Activated B cell treated with CpG ODN at 0.5 μM for 24 hours (primary cell): ENCODE measurements at places on chromosomes 7 and 10. TPM values are rescaled to one million over a fixed set of nuclear protein-coding genes. Genes with fewer than 3 reads are reported as not detected.

FANK1 gene
- 0.20 and 0.42 TPM in 2 replicates for total RNA-seq

LIPN gene
- 0.24 and 0.27 TPM in 2 replicates for total RNA-seq

ZNF248 gene
- total RNA-seq = 9.2 and 12.1 TPM in 2 replicates

DNA sequence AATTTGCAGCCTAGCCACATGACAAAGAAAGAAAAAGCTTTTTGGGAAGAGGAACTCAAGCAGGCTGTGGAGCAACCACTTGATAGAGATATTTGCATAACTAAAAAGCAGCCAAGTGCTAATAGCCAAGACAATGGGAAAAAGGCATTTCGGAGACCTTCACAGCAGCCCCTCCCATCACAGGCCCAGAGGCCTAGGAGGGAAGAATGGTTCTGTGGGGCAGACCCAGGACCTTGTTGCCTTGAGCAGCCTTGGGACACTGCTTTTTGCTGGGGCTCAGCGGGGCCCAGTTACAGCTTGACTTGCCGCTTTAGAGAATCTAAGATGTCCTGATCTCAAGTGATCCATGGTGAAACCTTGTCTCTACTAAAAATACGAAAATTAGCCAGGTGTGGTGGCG lies 38.5 kb downstream of the FAM149B1 start:
- no peaks in the 10 kb centered on the region for H3K27me3 ChIP-seq
- H3K4me3 ChIP-seq = no peak overlapping the region
- DNase-seq = no peak
- no peak overlapping the region for H3K27ac ChIP-seq

GRCh38 chr7:84025332-84025927 lies 169.2 kb downstream of the SEMA3A start:
- no peak for DNase-seq
- H3K4me1 ChIP-seq = no peaks in the 10 kb centered on the region
- H3K27ac ChIP-seq = no peak overlapping the region
- no peaks in the 10 kb centered on the region for H3K27me3 ChIP-seq

GRCh38 chr10:76301950-76302349 lies 870.5 kb downstream of the LRMDA start:
- no peak overlapping the region for H3K27ac ChIP-seq
- H3K4me1 ChIP-seq = no peaks in the 10 kb centered on the region
- H3K4me3 ChIP-seq = no peak overlapping the region
- no peaks in the 10 kb centered on the region for H3K36me3 ChIP-seq

DNA sequence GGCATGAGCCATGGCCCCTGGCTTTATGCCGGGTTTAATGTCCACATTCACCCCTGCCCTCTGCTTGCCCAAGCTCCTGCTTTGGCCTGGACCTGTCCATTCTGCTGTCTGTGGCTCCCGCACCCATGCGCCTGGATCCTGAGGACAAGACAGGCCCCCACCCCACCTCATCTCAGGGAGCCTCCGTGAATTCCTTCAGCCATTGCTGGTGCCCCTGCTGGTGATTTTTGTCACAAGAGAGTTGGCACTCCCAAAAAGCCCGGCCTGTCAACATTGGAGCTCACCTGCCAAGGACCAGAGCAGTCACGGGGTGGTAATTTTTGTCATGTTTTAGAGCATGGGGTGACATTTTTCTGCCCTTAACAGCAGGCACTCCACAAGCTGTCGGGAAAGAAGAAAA lies 127.5 kb upstream of the PLXNA4 start:
- H3K27me3 ChIP-seq = no peaks in the 10 kb centered on the region
- DNase-seq = no peak
- H3K27ac ChIP-seq = no peak overlapping the region
- no peak overlapping the region for H3K4me3 ChIP-seq
- no peaks in the 10 kb centered on the region for H3K4me1 ChIP-seq

GRCh38 chr7:155510975-155511701 lies 35.2 kb downstream of the CNPY1 start:
- no peak overlapping the region for H3K27ac ChIP-seq
- H3K36me3 ChIP-seq = no peaks in the 10 kb centered on the region
- peaks cover 13% of the 10 kb centered on the region for H3K4me1 ChIP-seq
- no peak for DNase-seq

DNA sequence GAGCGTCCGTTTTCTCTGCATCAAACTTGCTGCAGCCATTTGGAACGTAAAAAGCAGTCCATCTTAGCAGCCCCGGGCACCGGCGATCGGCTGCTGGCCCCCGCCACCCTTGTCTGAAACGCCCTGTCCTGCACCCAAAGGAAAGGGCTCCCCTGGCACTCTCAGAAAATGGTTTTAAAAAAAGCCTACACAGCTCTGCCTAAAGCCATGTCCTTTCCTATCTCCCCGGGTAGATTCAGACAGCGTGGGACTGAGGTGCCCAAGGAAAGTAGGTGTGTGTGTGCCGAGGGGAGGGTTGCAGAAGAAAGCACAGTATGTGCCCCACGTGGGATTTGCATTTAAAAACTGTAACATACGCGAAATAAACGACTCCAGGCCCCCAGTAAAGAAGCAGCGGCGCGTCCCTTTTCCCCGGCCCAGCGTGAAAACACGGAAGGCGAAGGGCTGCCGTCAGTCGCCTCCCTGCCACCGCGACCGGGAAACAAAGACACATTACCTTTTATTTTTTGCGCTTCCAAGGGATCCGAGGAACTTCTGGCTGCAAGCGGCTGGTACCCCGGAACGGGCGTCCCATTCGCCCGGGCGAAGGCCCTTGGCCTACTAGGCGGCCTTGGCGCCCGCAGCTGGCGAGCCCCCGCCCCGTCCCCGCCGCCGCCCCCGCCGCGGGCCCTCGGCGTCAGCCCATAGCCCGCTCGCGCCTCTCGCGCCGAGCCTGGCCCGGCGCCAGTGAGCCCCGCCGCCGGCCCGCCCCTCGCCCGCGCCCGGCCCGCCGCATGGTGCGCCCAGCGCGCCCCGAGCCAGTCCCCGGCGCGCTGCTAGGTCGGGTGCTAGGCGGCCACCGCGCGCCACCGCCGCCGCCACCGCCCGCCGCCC lies 304.6 kb downstream of the PRPF18 start:
- H3K27ac ChIP-seq = no peak overlapping the region
- peak overlapping the region; percentile 75 for H3K4me3 ChIP-seq
- H3K4me1 ChIP-seq = peaks cover 15% of the 10 kb centered on the region
- no peaks in the 10 kb centered on the region for H3K36me3 ChIP-seq
- peaks cover 66% of the 10 kb centered on the region for H3K27me3 ChIP-seq

- H3K4me1 ChIP-seq = peaks cover 12% of the 10 kb centered on the region
- no peaks in the 10 kb centered on the region for H3K36me3 ChIP-seq
- H3K27me3 ChIP-seq = peaks cover 8% of the 10 kb centered on the region
- H3K27ac ChIP-seq = no peak overlapping the region
- no peak for DNase-seq
Measured at GRCh38 chr7:12294701-12295100, 83.6 kb downstream of the TMEM106B start.

DNA sequence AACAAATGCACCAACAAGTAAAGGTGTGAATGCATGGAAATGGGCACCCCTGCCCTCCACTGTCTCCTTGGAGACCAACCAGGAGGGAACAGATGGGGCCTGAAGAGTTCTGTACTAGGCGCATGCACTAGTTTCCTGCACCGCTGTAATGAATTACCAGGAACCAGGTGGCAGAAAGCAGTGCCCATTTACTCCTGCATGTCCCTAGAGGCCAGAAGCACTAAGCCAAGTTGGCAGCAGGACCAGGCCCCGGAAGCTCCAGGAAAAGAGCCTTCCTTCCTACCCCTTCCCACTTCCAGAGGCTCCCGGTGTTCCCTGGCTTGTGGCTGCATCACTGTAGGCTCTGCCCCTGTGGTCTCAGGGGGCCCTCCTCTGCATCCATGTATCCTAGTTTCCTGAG lies 237.5 kb upstream of the PPP2R2D start:
- no peak for DNase-seq
- no peaks in the 10 kb centered on the region for H3K36me3 ChIP-seq
- no peak overlapping the region for H3K4me3 ChIP-seq
- no peaks in the 10 kb centered on the region for H3K4me1 ChIP-seq
- no peaks in the 10 kb centered on the region for H3K27me3 ChIP-seq
- no peak overlapping the region for H3K27ac ChIP-seq

- no peak for DNase-seq
- H3K27me3 ChIP-seq = peaks cover 21% of the 10 kb centered on the region
- no peaks in the 10 kb centered on the region for H3K36me3 ChIP-seq
- H3K4me3 ChIP-seq = no peak overlapping the region
- peak overlapping the region; percentile 11 for H3K27ac ChIP-seq
- H3K4me1 ChIP-seq = peaks cover 35% of the 10 kb centered on the region
Measured at GRCh38 chr7:100163006-100163531, 4.5 kb upstream of the TRAPPC14 start.
